ENCODE measurements at places on chromosomes 1 and 21. TPM values are rescaled to one million over a fixed set of nuclear protein-coding genes. Genes with fewer than 3 reads are reported as not detected.

ALG14 gene
- 2.0 TPM for total RNA-seq

LUZP1 gene
- 81.3 TPM for total RNA-seq

TTC22 gene
- not detected for total RNA-seq

MRPL55 gene
- total RNA-seq: 39.2 TPM

LCE1E gene
- not detected for total RNA-seq

NHLH1 gene
- total RNA-seq: 0.19 TPM

FLG2 gene
- not detected for total RNA-seq

RSPH1 gene
- total RNA-seq: not detected

ZFYVE9 gene
- total RNA-seq: 28.4 TPM

TRABD2B gene
- under 0.01 TPM for total RNA-seq

RIPK4 gene
- total RNA-seq: under 0.01 TPM

TIE1 gene
- total RNA-seq: 1,011 TPM

OLIG2 gene
- not detected for total RNA-seq

ALG6 gene
- total RNA-seq: 11.8 TPM

SKI gene
- total RNA-seq: 40.5 TPM

F11R gene
- 144 TPM for total RNA-seq

EPS8L3 gene
- total RNA-seq: under 0.01 TPM

CHRM3 gene
- total RNA-seq: 2.0 TPM

PRAMEF9 gene
- total RNA-seq: not detected

KIF17 gene
- total RNA-seq: 11.8 TPM

TRIM17 gene
- total RNA-seq: not detected

RGS16 gene
- total RNA-seq: 0.33 TPM

WNT9A gene
- total RNA-seq: 3.9 TPM

UMODL1 gene
- total RNA-seq: not detected

ANGPTL1 gene
- total RNA-seq: under 0.01 TPM

LAPTM5 gene
- total RNA-seq: 46.6 TPM

CATSPERE gene
- total RNA-seq: 4.9 TPM

ZSWIM5 gene
- 4.2 TPM for total RNA-seq

RBBP5 gene
- 19.8 TPM for total RNA-seq

FCAMR gene
- not detected for total RNA-seq

CPTP gene
- 30.7 TPM for total RNA-seq

CSF3R gene
- not detected for total RNA-seq

PYHIN1 gene
- not detected for total RNA-seq

ELAPOR1 gene
- 0.86 TPM for total RNA-seq

F3 gene
- 0.65 TPM for total RNA-seq
